Cortex of kidney (tissue), 1 donor: ENCODE measurements at places on chromosomes 5 and 9.

DNA sequence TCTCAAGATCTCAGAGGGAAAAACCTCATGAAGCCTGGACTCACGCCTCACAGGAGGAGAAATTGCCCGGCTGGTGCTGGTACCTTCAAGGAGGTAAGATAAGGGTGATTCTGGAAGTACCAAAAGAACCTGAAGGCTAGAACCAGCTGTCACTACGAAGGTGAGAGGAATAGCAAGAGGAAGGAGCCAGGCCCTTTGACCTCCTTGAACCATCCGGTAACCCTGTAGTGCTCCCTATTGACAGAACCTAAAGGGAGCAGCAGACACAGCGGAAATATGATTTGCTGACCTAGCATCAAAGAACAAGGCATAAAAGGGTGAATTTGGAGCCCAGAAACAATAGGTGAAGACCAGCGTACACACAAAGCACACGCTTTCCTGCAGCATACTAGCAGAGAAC is 92.2 kb downstream of the DOCK8 start:
- no peak for DNase-seq

DNA sequence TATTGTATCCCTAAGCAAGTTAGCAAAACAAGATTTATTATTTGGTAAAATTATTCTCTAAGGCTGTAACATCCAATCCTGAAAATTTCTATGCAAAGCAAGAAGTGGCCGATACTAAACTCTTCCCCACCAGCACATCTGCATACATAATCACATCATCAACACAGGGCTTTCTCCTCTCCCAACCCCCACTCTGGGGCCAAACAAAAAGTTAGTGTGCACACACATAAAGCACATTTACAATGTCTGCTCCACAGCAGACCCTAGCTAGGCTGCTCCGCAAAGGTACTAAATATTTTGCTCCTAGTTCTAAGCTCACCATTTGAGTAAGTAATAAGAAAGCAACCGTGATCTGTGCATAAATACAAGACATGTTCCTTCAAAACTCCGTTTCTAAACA is 3.6 kb downstream of the RNF130 start:
- no peak for DNase-seq

DNA sequence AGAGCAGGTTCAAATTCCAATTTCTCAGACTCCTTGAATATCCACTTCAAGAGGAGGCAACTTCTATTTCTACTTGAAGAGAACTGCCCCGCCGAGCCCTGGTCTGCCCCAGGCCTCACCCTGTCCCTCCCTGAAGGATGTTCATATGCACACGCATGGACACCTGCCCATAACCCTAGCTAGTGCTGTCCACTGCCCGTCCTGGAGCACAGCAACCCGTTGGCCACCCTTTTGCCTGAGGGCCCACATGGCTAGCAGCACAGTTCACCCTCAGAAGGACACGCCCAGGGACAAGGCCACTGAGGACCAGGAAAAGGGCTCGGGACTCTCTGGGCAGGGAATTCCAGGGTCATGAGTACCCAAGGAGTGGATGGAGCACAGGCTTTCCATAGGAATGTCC is 63.6 kb downstream of the EGFLAM start:
- DNase-seq = no peak

DNA sequence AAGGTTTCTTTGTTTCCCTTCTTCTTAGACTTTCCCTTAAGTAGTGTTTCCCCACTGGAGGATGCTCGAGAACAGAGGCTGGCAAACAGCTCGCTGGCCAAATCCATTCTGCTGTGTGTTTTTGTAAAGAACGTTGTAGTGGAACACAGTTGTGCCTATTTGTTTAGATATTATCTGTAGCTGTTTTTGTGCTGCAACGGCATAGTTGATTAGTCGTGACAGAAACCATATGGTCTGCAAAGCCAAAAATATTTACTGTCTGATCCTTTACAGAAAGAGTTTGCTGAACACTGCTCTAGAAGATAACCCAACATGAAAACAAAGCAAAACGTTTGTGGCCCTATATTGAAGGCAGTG is 47.0 kb upstream of the EGFLAM start:
- no peak for DNase-seq

- DNase-seq = no peak
Measured at GRCh38 chr5:64285188-64286130, 119.8 kb downstream of the RNF180 start.

DNA sequence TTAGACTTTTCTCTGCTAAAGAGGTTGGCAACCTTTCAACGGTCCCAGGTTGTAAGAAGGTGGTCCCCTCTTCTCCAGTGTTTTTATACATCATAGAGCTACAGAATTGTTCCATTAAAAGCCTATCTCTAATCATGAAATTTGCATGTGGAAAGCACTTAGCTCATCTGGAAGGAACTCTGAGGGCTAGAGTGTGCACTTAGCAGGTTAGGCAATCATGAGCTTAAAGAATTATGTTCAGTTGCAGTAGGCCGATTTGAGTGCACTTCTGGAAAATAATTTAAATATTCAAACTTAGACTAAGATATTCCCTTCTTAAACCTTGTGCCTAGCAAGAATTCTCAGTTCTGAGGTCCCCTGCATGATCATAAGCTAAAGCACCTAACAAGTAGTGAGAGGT is 468.7 kb downstream of the SPATA31D1 start:
- DNase-seq = no peak

- DNase-seq = no peak
Measured at GRCh38 chr5:16446993-16447392, 18.6 kb downstream of the ZNF622 start.

DNA sequence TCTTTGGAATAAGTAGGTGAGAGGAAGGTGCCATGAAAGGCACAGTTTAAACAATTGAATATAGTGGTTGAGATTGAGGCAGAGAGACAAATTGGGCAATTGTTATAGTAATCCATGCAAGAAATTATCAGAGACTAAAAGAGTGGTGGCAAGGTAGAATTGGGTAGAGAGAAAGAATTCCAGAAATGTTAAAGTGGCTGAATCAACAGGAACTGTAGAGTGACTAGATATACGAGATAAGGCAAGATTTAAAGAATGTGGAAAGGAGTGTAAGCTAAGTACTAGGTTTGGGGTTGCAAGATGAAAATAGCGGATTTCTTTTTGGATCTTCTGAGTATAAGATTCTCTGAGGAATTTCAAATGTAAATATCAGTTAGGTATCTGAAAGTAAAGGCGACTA is 285.2 kb downstream of the DMRTA1 start:
- DNase-seq = no peak

GRCh38 chr5:167233507-167234220 is 1057.8 kb upstream of the WWC1 start:
- DNase-seq = no peak

DNA sequence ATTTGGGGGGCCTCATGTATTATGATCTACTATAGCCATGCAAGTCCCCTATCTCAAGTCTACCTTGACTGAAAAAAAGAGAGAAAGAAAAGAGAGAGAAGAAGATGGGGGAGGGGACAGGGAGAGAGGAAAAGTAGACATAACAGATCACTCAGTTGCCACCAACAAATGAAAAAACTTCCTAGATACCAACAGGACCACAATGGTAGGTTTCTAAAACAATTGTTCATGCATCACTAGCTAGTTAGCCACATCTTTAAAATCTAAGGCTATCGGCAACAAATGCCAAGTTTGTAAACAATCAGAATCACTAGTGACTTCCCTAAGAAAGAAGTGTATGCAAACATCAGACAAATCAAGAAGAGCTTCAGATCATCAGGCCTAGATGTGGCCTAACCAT is 328.2 kb downstream of the BNC2 start:
- no peak for DNase-seq

GRCh38 chr9:20984506-20984905 is 46.9 kb downstream of the HACD4 start:
- no peak for DNase-seq

GRCh38 chr9:29393064-29393463 is 1819.8 kb upstream of the C9orf72 start:
- no peak for DNase-seq
